Foreskin keratinocyte (primary cell): ENCODE measurements at places on chromosomes 4 and X. TPM values are rescaled to one million over a fixed set of nuclear protein-coding genes. Genes with fewer than 3 reads are reported as not detected.

ZNF157 gene
- 0.07 TPM in 1 of 2 replicates, not detected in the other for polyA plus RNA-seq

MID1IP1 gene
- polyA plus RNA-seq, result 40.0 and 40.7 TPM in 2 replicates

DNA sequence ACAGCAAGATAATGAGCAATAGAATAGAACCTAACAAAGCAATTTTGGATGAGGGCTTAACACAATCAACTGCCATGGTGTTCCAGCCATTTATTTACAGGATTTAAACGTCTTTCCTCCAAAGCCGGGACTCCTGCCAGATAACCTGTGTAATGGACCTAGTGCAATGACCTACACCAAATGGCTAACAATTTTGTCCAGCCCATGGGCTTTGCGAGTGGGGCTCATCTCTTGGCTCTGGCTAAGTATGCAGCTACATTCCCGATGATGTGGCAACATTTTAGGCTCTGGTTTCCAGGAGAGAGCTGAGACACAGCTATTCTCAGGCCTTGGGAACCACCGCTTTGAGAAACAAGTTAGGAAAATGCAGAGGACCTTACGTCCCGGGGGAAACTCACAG lies 822.3 kb upstream of the FTHL17 start:
- DNase-seq, result no peak

- DNase-seq, result no peak
Measured at GRCh38 chr4:153420361-153420760, 45.8 kb upstream of the TMEM131L start.

DNA sequence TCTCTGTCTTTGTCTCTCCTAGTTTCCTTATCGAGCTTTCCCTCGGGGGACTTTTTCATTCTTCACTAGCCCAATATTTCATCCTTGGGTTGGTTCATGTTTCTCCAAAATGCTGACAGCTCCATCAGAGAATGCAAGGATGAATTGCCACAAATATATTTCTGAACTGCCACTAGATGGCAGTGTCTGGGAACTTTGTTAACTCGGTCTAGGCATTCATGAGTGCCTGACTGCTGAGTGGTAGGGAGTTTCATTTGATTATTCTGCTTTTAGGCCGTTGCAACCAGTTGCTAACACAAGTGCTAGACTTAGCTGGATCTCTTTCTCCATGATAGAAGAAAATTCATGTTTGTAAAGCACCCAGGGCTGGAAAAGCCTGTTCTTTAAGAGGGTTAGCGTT lies 73.5 kb upstream of the RAP2C start:
- DNase-seq, result no peak

GRCh38 chrX:132508834-132509233 lies 20.0 kb upstream of the MBNL3 start:
- DNase-seq, result no peak
